ENCODE measurements at places on chromosomes 6 and 20.
A peak's percentile ranks its signal among the peaks of the same experiment; 100 is the strongest.

GRCh38 chr6:89013438-89013837, 50.0 kb upstream of the RNGTT start:
- no peak for DNase-seq

GRCh38 chr6:7142918-7143475, 35.2 kb downstream of the RREB1 start:
- DNase-seq, result no peak

DNA sequence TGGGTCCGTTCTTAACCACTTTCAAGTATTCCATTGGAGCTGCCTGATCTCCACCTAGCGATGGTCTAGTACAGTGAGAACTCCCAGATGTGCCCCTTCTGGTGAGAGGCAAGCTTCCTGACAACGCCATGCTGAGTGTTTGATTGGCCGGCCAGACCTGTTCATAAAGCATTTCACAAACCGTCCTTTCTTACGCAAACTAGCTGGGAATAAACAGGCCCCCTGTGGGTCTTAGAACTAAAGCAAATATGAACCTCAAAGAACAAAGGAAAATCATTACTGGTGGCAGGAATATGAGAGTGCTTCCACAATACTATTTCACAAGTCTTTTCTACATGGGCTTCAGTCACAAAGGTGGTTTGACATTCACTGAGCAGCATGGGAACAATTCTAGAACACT, 15.6 kb upstream of the GCNT2 start:
- no peak for DNase-seq

DNA sequence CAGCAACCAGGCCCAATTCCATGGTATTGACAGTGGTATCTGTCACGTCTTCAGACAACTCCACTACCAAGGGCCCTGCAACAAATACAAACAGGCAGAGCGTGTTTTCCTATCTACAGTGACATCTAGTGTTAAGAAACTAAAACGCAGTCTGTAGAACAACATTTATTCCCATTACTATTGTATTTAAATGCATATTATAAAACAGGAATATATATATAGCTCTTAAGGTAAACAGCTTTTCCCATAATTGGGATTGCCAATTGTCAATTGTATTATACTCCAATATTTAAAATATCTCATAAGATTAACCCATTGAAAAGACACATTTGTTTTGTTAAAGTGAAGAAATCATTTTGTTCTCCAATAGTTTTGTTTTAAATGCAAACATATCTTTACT, 97.2 kb downstream of the KIF16B start:
- DNase-seq, result no peak

- no peak for DNase-seq
These were observed 10.9 kb downstream of the PMEPA1 start for GRCh38 chr20:57698867-57699275.

- peak; percentile 54 for DNase-seq
These were observed 49.0 kb upstream of the TAGAP start for GRCh38 chr6:159093609-159094443.

GRCh38 chr6:20211037-20211940, 980 bp downstream of the MBOAT1 start:
- no peak for DNase-seq

DNA sequence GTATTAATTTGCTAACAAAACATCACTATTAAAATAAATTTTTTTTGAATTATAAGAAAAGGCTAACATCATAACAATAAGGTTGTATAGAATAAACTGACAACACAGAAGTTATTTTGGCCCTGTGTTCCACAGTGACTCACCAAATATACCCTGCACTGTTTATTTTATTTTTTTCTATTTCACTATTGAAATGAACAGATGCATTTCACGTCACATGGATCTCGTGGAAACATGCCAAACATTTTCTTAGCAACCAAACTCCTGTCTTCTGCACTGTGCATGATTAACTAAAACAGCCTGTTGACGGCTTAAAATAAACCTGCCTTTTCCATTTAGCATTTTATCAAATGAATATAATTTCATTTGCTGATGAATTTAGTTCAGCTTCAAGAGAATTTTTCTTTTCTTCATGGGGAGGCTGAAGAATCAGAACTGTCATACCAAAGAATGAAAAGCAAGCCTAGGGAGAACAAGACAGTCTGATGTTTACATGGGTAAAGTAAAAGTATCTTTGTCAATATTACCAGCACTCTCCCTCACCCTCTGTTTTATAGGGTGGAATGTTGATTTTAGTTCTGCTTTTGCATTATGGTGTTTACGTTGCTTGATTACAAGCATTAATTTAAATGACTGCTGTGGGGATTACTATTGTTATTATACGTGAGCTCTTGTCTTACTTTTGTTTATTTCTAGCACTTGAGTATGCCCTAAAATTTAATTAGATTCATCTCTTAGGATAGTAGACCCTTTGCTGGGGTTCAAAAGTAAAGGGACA, 115.3 kb downstream of the LCA5 start:
- DNase-seq, result no peak

DNA sequence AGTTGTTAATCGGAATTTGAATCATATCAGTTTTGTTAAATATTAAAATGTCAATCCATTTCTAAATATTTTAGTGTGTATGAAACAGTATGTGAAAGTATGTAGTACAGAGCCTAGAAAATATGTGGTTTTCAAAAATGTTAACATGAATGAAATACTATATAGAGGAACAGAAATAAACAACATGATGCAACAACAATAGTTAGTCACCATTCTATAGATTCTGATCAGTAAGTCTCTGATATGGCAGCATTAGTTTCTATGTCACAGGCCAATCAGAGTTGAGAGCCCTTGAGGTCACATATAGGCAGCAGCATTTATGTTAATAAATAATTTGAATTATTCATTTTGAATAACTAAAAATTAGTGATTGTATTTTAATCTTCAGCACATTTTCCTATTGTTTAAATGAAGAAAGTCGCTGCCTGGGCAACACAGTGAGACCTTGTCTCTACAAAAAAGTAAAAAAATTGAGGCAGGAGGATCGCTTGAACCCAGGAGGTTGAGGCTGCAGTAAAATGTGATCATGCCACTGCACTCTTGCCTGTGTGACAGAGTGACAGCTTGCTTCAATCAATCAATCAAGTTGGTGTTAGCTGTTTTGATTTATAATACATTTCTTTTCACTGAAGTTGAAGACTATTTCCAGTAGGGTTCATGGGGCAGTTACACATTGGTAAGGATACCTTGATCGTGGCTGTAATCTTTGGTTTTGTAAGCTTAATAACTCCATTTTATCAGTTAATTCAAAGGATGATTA, 11.5 kb upstream of the MAP3K7 start:
- no peak for DNase-seq

GRCh38 chr6:163748886-163749285, 334.4 kb downstream of the QKI start:
- no peak for DNase-seq

DNA sequence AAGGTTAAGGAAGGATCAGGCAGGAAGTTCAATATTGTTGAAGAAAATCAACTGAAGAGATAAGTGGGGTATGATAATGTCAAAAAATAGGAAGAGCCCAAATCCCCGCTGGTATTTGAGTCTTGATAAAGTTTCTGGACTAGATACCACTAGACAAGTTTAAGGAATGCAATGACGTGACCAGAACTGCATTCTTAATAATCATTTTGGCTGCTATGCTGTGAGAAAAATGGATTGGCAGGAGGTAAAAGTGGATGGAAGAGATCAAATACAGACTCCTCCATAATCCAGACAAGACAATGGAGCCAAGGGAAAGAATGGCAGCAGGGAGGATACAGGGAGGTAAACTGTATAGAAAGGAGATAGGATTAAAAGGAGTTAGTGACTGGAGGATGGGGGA, 128.2 kb downstream of the COL12A1 start:
- no peak for DNase-seq

- no peak for DNase-seq
These were observed 53.2 kb downstream of the PDE7B start for GRCh38 chr6:135904666-135905065.

DNA sequence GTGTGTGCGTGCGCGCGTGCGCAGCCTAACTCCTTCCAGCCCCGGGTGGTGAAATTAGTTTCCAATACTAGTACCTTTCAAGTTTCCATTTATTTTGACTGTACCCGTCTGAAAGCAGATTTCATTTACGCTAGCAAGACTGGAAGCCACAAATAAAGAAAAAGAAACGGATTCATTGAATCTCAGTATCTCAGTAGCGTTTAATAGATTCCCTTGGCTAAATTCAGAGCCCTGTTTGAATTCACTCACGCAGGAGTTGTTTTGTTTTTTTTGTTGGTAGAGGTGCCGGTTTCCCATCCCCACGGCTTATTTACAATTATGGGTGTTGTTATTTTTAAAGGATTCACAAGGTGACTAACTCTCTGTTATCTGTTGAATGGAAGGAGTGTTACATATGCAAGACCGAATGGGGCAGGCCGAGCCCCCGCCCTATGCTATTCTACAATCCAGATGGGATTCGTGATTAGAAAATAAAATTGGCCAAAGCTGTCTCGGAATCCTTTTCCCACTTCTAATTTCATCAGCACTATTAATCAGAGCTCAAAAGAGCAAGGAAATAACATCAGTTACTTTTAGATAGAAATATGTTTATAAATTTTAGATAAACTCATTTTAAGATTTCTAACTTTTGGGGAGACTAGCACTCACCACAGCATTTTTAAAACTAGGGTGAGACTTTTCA, 2.3 kb upstream of the INSM1 start:
- no peak for DNase-seq

DNA sequence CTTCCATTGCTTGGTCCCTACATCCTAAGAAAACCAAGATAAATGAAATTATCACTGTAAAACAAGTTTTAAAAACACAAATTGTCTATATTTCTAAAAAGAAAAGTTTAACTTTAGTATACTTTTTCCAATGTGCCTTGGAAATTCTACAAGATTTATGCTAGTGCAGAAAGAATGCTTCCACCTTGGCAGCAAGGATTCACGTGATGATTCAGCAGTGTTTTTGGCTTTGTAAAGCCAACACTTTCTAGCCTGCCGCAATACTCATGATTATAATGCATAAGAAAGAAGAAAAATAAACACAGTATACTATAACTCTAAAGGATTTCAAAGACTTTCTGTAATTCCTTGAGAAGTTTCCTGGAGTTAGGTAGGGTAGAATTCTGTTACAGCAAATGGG, 442.7 kb downstream of the TENT5A start:
- no peak for DNase-seq

- no peak for DNase-seq
These were observed 114.3 kb upstream of the GGTLC1 start for GRCh38 chr20:24102749-24103333.

GRCh38 chr20:9407805-9408421, 106.5 kb upstream of the LAMP5 start:
- DNase-seq, result no peak

GRCh38 chr6:119129148-119129967, 50.9 kb upstream of the FAM184A start:
- DNase-seq, result no peak

- no peak for DNase-seq
These were observed 26.0 kb downstream of the UQCC1 start for GRCh38 chr20:35385733-35386132.

DNA sequence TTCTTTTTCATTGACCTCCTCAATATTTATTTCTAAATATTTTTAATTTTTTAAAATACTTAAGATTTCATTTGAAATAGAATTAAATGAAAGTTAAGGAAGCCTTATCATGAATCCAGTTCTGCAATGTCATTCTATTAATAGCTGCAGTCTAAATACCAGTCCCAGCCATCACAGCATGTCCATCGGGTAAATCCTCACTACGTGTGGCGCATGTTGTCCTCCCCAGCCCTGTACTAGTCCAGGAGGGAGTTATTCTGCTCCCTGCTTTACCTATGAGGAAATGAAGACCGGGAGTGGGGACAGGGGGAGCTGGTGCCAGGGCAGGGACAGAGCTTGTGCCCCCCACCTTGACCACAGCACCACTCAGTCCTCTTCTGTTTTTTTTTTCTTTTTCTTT, 125.1 kb upstream of the QKI start:
- no peak for DNase-seq

DNA sequence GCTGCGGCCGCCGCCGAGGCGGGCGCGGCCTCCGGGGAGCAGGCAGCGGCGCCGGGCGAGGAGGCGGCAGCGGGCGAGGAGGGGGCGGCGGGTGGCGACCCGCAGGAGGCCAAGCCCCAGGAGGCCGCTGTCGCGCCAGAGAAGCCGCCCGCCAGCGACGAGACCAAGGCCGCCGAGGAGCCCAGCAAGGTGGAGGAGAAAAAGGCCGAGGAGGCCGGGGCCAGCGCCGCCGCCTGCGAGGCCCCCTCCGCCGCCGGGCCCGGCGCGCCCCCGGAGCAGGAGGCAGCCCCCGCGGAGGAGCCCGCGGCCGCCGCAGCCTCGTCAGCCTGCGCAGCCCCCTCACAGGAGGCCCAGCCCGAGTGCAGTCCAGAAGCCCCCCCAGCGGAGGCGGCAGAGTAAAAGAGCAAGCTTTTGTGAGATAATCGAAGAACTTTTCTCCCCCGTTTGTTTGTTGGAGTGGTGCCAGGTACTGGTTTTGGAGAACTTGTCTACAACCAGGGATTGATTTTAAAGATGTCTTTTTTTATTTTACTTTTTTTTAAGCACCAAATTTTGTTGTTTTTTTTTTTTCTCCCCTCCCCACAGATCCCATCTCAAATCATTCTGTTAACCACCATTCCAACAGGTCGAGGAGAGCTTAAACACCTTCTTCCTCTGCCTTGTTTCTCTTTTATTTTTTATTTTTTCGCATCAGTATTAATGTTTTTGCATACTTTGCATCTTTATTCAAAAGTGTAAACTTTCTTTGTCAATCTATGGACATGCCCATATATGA, 3.2 kb downstream of the MARCKS start:
- no peak for DNase-seq

DNA sequence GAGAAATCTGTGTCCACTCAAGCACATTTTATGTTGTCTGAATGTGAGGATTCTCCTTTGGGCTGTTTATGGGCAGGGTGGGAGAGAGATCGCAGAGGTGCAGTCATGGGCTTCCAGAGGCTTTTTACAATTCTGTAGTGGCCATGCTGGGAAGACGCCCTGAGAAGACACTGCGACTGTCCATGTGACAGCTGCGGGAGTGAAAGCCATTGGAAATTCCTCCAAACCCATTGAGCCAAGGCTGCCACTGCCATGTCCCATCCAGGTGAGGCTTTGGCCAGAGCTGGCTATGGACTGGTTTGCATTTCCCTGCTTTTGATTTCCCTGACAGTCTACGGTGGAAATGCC, 216.9 kb upstream of the ECI2 start:
- DNase-seq, result no peak
